Right renal cortex interstitium (tissue), 3 donors: ENCODE measurements at places on chromosomes 6 and 20.

DNA sequence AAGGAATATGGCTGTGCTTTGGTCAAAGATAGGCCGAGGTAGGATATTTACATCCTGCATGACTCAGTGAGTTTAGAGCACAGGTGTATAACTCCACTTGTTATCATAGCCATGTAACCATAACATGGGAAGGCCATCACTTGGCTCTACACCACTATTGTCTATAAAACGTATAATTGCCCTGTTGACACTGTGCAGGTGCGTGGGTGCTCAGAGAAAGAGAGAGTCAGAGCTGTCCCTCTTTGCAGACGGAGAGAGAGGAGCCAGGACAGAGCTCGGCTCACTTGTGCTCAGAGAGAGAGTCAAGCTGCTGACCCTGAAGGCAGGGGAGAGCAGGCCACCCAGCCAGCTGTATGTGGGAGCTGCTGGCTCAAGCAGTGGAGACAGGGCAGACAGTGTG lies 46.0 kb downstream of the OR2B6 start:
- DNase-seq: no peak

GRCh38 chr6:42796171-42796570 lies 14.3 kb downstream of the BICRAL start:
- no peak for DNase-seq

GRCh38 chr20:43963872-43964791 lies 49.5 kb downstream of the TOX2 start:
- no peak for DNase-seq

- DNase-seq: no peak
Measured at GRCh38 chr6:77326029-77326428, 137.3 kb downstream of the HTR1B start.

DNA sequence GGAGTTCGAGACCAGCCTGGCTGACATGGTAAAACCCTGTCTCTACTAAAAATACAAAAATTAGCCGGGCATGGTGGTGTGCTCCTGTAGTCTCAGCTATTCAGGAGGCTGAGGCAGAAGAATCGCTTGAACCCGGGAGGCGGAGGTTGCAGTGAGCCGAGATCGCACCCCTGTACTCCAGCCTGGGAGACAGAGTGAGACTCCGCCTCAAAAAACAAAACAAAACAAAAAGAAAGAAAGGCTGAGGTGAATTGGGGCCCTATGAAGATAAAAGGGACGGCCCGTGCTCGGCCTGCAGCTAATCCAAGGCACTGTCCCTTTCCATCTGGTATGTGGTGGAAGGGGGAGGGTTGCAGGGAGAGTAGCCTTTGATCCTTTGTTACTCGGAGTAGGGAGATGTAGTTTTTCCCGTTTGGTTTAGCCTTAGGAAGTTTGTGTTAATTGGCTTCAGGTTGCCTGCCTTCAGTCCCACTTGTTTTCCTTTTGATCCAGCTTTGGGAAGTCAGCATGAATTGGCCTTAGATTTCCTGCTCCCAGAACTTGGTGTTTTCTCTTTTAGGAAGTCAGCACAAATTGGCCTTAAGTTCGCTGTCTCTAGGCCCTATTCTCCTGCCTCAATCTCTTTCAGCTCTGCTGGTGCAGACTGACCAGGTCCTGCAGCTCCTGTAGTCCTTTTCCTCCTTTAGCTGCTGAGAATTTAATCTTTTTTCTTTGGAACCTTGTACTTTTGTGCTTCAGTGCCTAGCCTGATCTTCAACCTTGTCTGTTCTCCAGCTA lies 36.1 kb upstream of the PAQR8 start:
- no peak for DNase-seq

DNA sequence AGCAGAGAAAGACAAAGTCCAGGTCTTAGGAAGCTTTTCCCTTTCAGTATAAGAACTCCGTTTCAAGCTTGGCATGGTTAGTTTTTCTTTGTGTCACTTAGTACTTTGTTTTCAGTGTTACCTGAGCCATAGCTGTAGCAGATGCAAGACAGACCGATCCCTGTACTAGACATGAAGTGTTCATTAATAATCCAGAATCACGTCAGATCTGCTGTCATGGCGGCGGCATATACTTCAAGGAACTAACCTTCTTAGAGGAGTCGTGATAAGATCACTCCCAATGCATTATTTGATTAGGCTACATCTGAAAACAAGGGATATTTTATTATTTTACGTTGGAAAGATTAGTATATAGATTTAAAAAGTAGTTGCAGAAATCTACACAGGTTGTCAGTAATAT lies 83.9 kb downstream of the AFDN start:
- no peak for DNase-seq

DNA sequence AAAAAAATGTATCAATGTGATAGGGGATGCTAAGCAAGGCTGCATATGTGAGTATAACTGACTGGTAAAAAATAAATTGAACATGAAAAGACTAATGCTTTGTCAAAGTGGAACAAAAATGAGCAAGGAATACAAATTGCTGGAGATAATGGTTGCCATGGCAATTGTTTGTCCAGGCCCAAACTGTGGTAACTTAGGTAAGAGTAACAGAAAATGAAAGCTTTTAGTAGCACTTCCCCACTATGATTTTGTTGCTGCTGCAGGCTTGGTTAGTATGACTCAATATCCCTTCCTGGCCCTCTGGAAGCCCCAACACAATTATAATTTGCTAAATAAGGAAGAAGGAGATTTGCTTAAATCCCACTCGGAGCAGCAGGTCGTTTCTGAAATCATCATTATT lies 577.1 kb downstream of the DOK5 start:
- DNase-seq: no peak

DNA sequence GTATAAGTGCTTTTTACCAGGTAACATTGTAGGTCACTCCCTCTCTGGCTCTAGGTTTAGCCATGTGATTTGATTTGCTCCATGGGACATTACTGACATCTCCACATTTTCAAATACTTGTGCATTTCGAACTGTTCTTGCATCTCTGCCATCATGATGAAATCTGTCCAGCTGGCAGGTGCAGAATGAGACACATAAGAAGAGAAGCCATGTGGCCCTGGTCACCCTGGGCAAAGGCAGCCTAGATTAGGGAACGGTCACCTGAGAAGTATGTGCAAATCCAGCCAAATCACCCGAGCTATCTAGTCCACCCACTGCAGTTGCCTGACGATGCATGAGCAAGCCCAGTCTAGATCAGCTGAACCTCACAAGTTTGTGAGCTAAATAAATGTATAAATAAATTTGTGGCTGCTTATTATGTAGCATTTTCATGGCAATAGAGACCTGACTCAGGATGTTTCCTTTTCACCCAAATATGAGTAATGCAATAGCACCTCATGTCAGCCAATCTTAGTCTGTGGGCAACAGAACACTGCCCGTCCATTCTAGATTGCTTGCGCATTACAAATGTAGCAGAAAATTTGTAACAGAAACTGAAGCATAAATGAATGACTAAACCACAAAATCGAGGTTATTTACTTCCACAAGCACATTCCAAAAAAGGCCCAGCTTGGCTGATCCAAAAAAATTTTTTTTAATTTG lies 115.2 kb downstream of the PAK5 start:
- no peak for DNase-seq

DNA sequence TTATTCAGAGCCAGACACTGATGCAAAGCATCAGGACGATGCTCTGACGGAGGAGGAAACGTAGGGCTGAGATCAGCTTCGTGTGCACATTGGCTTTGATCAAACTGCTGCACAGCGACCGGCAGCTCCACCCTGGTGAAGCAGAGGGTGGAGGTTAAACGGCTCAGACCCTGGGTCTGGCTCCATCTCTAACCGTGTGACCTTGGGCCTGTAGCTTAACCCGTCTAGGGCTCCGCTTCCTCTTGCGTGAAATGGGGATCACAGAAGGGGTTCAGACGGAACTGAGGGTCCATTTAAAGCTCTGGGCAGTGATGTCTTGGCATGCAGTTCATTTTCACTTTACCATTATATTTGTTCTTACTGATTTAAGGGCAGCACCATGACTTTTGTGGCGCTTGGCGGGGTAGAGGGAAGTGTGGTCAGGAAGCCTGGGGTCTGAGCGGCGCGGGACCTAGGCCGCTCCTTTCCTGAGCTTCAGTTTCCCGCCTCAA lies 644 bp downstream of the RBL1 start:
- no peak for DNase-seq

GRCh38 chr6:122622479-122622878 lies 12.3 kb downstream of the PKIB start:
- no peak for DNase-seq

DNA sequence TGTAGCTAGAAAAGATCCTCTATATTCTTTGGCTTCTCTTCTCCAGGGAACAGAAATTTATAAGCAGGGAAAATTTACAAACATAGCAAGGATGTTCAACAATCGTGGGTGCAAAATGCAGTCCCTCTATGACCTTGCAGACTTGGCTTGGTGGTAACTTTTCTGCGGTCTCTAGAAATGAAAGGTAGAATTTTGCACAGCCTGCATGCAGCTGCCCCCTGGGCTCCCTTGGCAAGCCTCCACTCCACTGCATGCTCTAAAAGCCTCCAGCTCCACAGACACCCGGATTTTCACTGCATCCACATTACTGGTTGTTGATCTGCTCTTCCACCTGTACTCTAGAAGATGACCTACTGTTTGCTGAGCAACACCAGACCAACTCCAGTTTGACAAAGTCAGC lies 236.5 kb upstream of the EYS start:
- no peak for DNase-seq

DNA sequence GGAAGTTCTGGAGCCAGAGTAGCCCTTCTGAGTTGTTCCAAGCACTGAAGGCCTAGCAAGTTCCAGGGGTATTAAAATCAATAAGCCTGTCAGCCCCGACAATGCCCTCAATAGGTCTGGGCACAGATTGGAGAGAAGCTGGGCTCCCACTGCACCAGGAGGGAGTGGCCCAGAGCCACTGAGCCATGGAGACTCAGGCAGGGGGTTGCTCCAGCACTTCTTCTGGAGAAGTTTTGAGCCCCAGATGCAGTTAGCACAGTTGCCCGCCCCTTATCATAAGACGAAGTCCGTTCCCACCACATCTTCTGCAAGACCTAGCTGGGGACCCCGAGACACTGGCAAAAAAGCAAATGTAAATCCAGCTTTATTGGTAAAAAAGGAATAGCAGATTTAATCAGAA lies 13.0 kb downstream of the DEFB132 start:
- DNase-seq: no peak

GRCh38 chr6:64712606-64713005 lies 994.4 kb downstream of the EYS start:
- DNase-seq: no peak

GRCh38 chr6:105786890-105787655 lies 299.1 kb upstream of the PRDM1 start:
- DNase-seq: no peak
